ENCODE measurements at places on chromosomes 3 and 15.

- no peak for DNase-seq
Measured at GRCh38 chr15:53625962-53626845, 133.3 kb downstream of the WDR72 start.

DNA sequence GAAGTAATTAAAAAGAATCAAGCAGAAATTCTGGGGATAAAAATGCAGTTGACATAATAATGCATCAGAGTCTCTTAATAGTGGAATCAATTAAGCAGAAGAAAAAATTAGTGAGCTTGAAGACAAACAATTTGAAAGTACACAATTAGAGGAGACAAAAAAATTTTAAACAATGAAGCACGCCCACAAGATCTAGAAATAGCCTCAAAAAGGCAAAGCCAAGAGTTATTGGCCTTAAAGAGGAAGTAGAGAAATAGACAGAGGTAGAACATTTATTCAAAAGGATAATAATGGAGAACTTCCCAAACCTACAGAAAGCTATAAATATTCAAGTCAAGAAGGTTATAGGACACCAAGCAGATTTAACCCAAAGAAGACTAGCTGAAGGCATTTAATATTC, 113.3 kb downstream of the TBC1D2B start:
- DNase-seq: no peak

DNA sequence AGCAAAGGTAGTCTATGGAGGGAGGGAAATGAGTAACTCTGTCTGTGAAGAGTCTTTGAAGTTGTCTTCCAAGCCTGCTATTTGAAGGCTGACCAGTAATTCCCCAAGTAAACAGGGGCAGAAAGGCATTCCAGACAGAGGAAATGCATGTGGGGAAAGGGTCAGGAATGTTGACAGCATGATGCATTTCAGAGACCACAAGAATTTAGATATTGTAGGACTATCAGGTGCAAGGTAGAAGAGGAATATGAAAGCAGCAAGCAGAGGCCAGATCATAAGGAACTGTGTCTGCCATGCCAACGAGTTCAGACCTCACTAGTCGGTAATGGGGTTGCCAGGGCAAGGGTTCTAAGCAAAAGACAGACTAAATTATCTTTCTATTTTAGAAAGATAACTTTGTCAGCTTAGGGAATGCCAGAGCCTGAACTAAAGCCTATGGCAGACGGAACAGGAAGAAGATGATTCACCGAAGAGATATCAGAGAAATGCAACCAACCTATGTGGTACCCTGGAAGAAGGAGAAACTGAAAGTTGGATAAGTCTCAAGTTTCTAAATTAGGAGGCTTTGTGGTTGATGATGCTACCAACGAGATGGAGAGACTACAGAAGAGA, 327.0 kb upstream of the RORA start:
- no peak for DNase-seq

DNA sequence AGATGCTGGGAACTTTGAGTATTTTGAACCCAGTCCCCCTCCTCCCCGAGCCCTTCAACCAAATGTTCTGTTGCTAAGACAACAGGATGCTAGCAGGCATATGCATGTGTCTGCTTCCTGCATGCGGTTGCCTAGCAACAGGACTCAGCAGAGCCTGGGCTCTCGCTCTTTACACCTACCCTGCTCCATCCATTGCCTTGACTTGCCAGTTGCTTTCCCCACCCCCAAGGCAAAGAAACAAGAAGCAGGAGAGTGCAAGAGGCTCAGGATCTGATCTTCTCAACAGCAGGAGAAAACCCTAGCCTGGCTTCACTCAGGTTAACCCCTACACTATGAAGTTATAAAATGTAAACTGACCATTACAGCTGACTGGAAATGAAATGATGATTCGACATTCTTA, 393.0 kb downstream of the IGSF11 start:
- peak; percentile 90 for DNase-seq

DNA sequence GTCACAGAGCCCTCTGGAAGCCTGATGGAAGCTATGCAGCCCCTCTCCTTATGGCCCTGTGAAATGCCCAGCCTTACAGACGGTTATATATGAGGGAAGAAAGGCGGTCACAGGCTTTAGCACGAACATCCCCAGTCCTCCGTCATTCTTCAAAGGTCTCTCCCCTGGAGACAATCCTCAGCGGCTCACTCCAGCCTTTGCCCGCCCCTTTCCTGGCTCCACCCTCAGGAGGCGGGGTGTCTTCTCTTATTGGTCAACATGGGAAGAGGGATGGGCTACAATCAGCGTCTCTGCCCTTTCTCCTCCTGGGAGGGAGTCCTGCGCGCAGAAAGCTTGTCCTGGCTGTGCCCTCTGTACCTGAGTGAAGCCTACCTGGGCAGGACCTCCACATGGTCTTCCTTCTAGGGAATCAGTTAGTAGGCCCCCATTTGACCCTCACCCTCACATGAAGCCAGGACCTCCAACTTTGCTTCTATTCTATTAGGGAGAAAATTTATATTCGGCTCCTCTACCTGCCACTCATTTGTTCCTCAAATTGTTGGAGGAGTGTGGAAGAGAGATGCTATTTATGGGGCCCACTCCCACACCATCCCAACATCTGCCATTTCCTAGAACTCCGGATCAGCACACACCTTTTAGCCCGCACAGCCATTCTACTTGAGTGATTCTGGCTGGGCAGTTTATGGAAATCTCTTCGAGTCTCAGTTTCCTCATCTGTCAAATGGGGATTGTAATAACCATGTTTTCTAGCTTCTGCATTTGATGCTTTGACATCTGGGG, 112.9 kb upstream of the SLC6A11 start:
- DNase-seq: no peak

GRCh38 chr3:160091441-160091840, 102.8 kb downstream of the IL12A start:
- DNase-seq: no peak

GRCh38 chr3:99951701-99952100, 134.0 kb downstream of the CMSS1 start:
- DNase-seq: no peak

GRCh38 chr15:47397655-47398054, 319.6 kb upstream of the SEMA6D start:
- no peak for DNase-seq

DNA sequence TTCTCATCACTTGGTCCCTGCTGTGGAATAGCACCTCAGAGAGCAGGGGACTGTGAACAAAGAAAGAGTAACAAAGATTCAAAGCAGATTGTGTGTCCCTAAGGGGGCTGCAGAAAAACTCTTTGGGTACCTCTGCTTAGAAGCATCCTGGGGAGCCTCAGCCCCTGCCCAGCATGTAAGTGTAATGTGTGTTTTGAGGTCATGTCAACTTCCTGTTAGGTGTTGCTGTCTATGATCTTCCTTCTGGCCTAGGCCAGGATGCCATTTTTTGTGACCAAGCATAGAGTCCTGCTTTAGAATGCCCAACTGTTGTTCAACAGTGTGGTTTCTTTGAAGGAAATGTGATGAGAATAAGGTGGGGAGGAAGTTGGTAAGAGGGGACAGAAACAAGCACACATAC, 77.1 kb upstream of the BCL6 start:
- DNase-seq: no peak

GRCh38 chr3:100149130-100149529, 34.8 kb upstream of the FILIP1L start:
- DNase-seq: peak; percentile 13

- peak; percentile 58 for DNase-seq
Measured at GRCh38 chr3:139937674-139938279, 2.8 kb downstream of the CLSTN2 start.

- DNase-seq: no peak
Measured at GRCh38 chr15:58947179-58947578, 13.7 kb upstream of the SLTM start.

DNA sequence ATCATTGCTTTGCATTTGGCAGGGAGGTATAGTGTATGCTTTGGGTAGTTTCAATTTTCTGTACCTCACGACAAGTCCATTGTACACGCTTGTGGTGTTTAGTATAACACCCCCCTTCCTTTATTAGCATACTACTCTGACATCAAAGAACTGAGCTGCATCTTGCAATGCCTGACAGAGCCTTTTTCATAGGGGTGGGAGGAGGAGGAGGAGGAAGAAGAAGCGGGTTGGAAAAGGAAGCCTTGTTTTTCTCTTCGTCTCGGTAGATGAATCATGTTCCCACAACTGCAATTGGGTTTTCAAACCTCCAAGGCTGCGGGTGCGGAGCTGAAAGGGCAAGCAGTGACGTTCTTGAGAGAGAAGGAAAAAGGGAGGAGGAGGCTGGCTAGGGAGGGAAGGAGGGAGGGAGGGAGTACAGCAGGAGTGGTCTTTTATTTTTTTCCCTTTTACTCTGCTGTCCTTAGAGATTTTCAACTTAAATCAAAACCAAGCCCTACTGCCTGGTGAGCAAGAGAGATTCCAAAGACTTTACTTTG, 175.7 kb downstream of the KLHL25 start:
- no peak for DNase-seq

DNA sequence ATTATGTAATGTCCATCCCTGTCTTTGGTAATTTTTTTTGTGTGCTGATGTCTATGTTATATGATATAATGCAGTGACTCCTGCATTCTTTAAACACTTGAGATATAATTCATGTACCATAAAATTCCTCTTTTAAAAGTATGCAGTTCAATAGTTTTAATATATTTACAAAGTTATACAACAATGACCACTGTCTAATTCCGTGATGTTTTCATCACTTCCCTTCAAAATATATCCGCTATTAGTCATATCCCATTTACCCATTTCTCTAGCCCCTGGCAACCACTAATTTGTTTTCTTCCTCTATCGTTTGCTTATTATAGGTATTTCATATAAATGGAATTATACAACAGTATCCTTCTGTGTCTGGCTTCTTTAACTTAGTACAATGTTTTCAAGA, 64.9 kb upstream of the SUCLG2 start:
- DNase-seq: no peak

GRCh38 chr3:29686889-29687592, 406.2 kb downstream of the RBMS3 start:
- DNase-seq: no peak

DNA sequence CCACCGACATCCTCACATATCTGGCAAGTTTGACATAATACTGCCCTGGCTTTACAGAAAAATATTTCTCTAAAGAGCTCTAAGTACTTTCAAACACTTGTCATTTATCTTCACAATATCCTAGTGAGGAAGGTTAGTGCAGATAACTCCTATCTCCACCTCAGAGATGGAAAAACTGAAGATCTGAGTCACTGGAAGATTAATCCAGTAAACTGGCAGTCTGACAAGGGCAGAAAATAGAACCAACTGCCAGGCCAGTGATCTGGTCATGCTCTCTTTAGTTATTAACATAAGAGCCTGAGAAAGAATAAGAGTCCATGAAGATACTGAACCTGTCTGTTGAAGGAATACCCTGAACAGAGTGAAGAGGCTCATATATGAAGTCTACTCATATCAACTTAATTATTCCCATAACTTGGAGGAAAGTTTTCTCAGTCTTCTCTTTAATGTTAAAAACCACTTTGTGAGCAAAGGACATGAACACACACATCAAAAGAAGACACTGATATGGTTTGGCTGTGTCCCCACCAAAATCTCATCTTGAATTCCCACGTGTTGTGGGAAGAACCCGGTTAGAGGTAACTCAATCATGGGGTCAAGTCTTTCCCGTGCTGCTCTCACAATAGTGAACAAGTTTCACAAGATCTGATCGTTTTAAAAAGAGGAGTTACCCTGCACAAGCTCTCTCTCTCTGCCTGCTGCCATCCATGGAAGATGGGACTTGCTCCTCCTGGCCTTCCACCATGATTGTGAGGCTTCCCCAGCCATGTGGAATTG, 61.4 kb downstream of the GOLIM4 start:
- DNase-seq: no peak

DNA sequence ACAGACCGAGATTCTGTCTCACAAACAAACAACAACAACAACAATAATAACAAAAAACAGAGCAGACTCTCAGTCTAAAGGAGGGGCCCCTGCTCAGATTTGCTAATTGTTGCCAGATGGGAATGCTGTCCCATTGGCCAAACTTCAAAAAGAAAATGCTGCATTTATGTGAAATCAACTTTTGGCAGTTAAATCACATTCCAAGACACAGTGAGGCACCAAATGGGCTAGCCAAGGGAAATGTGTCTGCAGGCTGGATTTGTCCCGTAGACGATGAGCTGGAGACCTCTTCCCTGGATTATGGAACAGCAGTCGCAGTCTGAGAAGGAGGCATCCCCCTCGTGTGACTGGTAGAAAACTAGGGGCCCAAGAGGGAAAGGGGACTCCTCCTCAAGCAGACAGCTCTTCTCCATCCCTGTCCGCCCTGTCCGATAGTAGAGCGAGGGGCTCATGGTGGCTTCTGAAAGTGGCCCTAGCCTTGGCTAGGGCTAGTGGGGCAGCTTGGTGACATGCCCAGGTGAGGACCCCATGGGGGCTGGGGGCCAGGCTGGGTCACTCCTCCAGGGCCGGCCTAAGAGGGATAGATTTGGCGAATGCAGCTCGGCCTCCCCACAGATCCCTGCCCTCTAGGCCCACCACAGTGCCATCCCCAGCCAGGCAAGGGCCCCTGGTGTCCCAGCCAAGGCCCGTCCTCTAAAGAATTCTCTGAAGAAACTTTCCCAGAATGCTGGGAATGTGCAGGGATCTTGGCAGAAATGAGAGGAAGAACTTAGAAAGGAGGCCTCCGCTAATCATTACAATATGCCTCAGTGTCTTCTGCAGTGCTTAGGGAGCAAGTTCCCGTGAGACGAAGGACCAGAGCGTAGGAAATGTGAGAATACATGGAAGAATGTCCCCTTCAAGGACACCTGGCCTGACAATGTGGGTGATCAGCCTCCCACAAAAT, 2.0 kb downstream of the SLC22A14 start:
- DNase-seq: no peak

- DNase-seq: no peak
Measured at GRCh38 chr3:4898454-4899313, 80.6 kb upstream of the BHLHE40 start.

DNA sequence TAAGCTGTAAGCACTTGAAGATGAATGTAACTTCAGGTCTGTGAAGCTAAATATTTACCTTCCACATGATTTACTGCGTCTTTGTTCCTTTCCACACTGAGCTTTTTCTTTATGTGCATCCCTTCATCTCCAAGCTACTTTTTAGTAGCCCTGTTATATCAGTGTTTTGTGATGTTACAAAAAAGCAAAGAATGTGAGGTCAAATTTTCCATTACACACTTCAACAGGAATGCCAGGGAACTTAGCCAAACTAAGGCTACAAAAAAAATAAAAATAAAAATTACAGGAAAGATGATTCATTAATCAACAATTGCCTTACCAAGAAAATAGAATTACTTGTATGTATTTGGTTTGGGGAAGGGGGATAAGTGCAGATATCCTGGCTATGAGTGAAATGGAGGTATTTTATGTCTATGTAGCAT, 73.0 kb downstream of the FILIP1L start:
- peak; percentile 16 for DNase-seq

GRCh38 chr15:66841953-66842681, 140.1 kb downstream of the SMAD6 start:
- DNase-seq: peak; percentile 78

GRCh38 chr3:97952872-97953271, 19.4 kb downstream of the RIOX2 start:
- no peak for DNase-seq

All from DMS53 (cell line).